SIG-M5 (cell line): ENCODE measurements at places on chromosomes 5 and 9.

- DNase-seq: no peak
Measured at GRCh38 chr5:110852053-110852452, 113.2 kb downstream of the SLC25A46 start.

GRCh38 chr5:14218011-14218410 lies 74.9 kb downstream of the TRIO start:
- no peak for DNase-seq

GRCh38 chr9:20043035-20043434 lies 254.2 kb upstream of the SLC24A2 start:
- DNase-seq: no peak

GRCh38 chr5:76155536-76155935 lies 72.4 kb downstream of the SV2C start:
- DNase-seq: no peak

DNA sequence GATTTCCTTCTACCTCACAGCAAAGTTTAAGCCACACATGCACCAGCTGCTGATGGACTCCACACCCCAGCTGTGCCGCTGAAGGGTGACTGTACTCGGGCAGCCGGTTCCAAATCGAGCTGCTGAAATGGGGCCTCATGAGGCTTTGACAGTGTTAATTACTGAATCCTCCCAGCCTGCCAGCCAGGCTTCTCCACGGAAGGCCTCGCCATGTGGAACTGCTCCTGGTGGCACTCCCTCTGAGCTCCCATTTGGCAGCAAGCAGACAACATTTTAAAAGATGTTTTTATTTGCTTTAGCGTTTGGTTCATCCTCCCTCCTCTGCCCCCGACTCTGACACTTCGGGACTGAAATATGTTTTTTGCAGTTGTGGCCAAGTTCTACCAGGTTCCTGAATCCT lies 479.4 kb upstream of the MPDZ start:
- no peak for DNase-seq

DNA sequence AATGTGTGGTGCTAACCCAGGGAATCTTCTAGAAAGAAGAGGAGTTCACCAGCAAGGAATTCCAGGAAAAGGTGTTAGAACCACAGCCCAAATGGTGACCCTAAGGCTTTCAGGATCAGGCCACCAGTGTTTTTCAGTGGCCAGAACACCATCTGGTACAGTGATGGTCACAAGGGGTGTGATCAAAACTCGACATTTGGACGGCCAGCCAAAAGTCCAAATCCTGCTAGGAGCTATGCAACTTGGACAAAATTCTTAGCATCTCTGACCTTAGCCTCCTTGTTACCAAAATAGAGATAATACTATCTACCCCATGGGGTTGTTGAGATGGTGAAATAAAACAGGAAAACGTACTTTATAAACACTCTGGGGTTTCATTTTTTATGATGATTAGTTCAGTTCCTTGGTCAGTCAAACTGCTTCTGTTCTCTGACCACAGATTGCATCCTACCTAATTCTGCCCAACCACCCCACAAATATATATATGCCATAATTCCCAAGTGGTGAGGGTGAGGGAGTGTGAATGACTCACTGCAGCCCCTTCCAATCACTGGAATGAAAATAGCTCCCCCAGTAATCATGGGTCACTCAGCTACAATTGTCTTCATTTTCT lies 210.3 kb downstream of the CDK5RAP2 start:
- no peak for DNase-seq

GRCh38 chr5:118988866-118989180 lies 476 bp upstream of the DTWD2 start:
- DNase-seq: no peak

DNA sequence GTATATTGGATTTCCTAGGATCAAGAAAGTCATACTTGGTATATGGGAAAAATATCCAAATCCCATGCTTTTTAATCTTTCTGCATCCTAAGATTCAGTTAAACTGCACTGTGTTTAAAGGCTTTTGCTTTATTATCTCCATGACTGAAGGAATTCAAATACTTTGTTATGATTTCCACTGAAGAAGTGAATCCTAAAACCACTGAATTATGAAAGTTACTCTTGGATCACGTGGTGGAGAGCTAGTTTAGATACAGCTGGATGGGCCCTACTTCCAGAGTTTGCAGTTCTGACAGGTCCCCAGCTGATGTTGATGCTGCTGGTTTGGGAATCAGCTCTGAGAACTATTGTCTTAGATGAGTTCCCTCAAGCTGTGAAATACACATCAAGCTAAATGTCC lies 5.0 kb downstream of the DAB2 start:
- no peak for DNase-seq

- DNase-seq: no peak
Measured at GRCh38 chr5:158492841-158493242, 606.9 kb downstream of the EBF1 start.

GRCh38 chr5:78561261-78561660 lies 87.3 kb downstream of the LHFPL2 start:
- no peak for DNase-seq

DNA sequence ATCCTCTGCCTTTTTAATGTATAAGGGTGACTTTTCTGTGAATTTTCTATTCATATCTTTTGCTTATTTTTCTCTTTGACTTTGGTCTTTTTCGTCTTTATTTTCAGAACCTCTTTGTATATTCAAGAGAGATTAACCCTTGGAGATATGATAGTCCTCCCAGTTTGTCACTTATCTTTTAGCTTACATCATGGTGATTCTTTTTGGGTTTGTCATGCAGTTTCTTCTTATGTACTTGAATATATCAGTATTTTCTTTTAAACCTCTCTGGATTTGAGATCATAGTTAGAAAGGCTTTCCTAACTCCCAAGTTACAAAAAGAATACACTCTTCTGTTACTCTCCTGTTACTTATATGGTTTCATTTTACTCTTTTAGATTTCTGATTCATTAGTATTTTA lies 27.5 kb upstream of the GPR21 start:
- no peak for DNase-seq

- no peak for DNase-seq
Measured at GRCh38 chr9:127382541-127382940, 14.4 kb upstream of the SLC2A8 start.

DNA sequence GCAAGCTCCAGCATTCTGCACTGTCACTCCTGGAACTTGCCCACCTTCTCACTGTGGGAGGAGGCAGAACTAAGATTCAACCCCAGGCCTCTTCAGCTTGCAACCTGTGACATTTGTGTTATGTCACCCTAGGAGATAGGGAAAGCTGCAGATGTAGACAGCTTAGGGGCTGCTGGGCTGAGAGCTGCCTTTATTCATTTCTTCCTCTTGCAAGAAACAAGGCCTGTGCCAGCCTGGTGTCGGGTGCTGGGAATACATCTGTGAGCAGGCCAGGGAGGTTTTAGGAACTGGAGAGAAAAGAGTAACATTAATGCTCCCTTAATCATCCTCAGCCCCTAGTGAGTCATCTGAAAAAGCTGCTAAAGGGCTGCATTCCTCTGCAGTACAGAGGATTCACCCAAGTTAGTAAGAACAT lies 101.8 kb downstream of the FGF18 start:
- no peak for DNase-seq

DNA sequence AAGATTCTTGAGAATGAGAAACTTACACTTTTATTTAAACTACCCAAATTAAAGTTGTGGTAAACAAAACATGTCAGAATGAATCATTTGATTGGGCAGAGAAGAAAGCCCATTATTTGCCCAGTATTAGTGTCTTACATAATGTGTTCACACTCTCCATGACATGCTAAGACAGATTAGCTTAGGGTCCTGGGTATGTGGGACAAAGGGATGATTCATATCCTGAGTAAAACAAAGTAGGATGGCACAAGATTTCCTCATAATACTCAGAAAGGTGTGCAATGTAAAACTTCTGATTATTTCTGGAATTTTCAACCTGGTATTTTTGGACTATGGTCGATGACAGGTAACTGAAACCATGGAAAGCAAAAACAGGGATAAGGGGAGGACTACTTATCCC lies 183.9 kb upstream of the POU5F2 start:
- DNase-seq: no peak

DNA sequence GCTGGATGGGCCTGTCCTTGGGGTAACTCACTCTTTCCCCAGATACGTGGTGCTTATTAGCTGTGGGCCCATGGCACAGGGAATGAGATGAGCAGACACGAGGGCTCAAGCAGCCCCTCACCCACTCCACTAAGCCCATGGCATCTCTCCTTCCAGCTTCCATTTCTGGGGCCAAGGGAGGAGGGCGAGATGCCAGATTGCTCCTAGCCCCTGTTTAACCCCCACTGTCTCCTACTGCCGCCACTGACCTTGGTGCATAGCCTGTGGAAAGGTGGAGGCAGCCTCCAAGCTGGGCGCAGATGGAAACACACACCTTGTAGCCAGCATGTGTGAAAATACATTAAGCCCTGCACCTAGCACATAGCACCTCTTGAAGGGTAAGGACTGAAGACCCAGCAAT lies 167.6 kb downstream of the FSTL4 start:
- DNase-seq: no peak

DNA sequence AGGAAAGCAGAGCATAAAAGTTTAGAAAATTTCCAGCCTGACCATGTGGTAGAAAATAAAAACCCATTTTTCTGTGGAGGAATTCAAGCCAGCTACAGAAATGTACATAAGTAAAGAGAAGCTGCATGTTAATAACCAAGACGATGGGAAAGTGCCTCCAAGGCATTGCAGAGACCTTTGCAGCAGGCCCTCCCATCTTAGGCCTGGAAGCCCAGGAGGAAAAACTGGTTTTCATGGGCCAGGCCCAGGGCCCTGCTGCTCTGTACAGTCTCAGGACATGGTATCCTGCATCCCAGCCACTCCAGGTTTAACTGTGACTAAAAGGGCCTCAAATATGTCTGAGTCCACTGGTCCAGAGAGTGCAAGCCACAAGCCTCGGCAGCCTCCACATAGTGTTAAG lies 754.8 kb upstream of the RIOK2 start:
- no peak for DNase-seq

DNA sequence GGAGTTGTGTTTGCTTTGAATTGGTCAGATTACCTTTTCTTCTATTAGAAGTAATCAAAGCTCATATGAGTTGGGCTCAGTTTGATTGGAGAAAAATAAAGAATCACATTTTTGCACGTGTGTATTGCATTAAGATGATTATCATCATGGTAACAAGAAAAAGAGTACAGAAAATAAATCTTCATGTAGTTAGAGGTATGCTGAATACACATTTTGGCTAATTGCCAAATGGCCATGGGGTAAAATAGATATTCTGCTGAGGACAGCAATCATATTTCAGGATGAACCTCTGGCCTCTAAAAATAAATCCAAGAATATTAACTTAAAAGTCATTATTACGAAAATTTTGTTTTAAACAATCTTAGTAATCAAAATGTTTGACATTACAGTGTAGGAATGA lies 38.9 kb upstream of the GNAQ start:
- no peak for DNase-seq

DNA sequence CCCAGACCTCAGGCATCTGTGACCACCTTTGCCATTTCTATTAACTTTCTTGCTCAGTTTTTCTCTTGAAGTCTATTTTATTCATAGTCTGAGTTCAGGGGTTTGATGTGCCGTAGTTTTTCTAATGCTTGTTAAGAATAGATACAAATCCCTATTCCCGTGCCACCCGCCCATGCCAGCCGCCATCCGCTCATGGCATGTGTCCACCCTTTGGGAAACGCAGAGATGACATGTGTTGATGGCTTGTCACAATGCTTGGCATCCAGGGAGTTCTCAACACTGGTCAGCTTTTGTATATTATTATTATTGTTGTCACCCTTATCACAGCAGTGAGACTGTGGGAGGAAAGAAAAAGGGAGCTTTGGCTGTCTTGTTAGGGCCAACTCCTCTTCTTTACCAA lies 17.3 kb upstream of the ANGPTL2 start:
- no peak for DNase-seq

- DNase-seq: no peak
Measured at GRCh38 chr9:34652602-34653000, 616 bp downstream of the IL11RA start.

DNA sequence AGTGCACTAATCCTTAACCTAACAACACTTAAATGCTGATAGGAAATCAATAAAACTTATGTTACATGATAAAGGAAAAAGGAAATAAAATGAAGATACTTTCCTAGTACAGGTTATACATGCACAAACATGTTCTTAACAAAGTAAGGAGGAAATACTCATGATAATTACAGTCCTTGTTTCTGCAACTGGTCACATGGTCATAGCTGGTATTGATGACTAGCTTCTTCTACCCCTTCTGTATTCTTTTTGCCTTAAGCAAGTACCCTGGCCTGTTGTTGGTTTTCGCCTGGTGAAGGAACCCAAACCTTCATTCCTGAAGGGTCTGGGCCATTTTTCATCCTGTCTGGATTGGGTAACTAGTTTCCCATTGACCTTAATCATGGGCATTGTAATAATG lies 93.7 kb upstream of the FBN2 start:
- no peak for DNase-seq

DNA sequence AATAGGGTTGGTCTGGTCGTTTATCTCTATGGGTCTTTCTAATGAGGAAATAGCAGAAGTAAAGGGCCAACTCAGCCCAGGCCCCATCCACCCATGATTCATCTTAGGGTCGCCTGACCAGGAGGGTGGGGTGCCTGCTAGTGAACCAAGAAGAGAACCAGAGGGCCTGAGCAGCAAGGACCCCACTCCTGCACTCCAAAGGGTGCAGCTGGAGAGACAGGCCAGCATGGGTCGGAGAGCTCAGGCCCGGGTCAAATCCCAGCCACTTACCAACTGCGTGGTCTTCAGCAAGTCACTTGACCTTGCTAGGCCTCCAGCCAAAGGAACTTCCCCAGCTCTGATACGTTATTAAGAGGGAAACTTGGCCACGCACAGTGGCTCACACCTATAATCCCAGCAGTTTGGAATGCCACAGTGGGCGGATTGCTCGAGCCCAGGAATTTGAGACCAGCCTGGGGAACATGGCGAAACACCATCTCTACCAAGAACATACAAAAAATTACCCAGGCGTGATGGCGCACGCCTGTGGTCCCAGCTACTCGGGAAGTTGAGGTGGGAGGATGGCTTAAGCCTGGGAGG lies 4.3 kb downstream of the BBLN start:
- no peak for DNase-seq

GRCh38 chr5:67010684-67011409 lies 185.8 kb downstream of the CD180 start:
- no peak for DNase-seq

DNA sequence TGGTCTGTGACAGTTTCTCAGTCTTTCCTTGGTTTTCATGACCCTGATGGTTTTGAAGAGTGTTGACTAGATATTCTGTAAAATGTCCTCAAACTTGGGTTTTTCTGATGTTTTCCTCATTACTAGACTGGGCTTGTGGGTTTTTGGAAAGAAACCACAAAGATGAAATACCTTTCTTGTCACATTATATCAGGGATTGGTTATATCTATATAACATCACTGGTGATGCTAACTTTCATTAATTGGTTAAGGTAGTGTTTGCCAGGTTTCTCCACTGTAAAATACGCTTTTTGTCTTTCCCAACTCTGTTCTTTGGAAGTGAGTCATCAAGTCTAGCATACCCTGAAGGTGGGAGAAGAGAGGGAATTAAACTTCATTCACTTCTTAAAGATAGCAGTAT lies 3.3 kb upstream of the IL31RA start:
- no peak for DNase-seq

DNA sequence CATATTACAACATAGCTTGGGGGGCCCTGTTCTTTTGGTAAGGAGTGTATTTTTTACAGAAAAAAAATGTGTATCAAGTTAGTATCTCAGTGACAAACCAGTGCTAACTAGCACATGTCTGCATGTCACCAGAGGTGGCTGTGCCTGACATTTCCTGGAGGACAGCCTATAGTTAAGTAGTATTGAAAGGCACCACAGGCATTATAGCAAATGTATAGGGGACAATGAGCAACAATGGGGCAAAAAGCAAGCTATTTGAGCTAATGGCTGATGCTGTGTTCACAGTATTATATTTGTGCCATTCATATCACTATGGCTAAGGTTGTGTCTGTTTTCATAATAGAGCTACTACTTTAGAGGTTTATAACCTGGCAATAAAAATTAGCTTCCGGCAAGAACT lies 1644.0 kb downstream of the MAT2B start:
- DNase-seq: no peak
